ENCODE measurements at places on chromosomes 7 and 10. TPM values are rescaled to one million over a fixed set of nuclear protein-coding genes. Genes with fewer than 3 reads are reported as not detected.

- no peak for DNase-seq
These were observed 488.3 kb upstream of the NRP1 start for GRCh38 chr10:33822774-33823173.

GRCh38 chr7:158586499-158587161, 993 bp downstream of the PTPRN2 start:
- no peak for DNase-seq

GRCh38 chr7:29042824-29043231, 84.7 kb upstream of the TRIL start:
- no peak for DNase-seq

- no peak for DNase-seq
These were observed 115.8 kb upstream of the TMEM168 start for GRCh38 chr7:112905950-112906349.

Gene RAB19
- 2.3 TPM for total RNA-seq

Gene LRRN3
- total RNA-seq: 2.4 TPM

All from breast epithelium (tissue), 4 donors.